ENCODE measurements at places on chromosomes 4 and X.
A peak's percentile ranks its signal among the peaks of the same experiment; 100 is the strongest.

DNA sequence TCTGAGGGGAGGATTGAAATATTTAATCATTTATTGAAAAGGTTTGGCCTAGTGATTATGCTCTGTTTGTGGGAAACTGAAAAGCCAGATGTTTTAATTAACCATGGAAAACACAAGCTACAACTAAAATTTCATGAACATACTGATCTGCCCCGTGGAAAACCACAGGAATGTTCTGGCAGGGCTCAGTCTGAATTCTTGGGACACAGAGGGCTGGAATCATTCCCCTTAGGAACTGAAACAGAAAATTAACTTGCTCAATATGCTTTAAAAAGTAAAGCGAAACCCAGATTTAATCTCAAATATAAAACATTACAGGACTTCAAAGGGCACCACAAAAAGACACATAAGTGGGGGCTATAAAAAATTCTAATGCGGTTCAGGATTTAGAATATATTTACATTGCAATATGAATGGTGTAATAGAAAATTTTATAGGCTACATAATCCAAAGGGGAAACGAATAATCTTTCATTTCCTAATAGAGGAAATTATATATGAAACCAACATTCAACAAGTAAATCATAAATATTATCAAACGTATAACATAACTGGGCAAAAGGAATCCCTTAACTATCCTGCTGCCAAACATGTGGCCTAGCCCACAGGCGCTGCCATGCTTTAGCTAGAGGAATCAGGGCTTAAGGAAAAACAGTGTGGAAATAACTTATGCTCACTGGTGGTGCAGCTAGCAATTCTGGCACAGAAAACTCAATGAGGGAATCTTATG is 70.9 kb downstream of the APBB2 start:
- no peak for DNase-seq

GRCh38 chrX:118499295-118499694 is 3.7 kb downstream of the DOCK11 start:
- no peak for DNase-seq

DNA sequence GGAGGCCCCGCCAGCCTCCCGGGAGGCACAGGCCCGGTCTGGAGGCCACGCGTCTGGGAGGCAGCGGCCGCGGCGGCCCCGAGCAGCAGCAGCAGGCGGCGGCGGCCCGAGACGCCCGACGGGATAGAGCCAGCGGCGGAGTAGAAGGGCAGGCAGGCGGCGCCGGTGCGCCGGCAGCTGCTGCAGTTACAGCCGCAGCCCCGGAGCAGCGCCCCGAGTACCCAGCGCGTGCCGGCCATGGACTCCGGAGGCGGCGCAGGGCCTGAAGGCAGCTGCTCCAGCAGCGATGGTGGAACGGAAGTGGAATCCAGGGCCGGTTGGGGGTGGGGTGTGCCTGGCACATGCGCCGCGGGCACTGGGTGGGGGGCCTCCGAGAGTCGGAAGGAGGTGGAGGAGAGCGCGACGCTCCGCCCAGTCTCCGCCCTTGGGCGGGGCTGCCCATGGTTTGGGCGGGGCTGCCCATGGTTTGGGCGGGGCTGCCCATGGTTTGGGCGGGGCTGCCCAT is at the start of gene GRSF1:
TSS of gene GRSF1 (minus strand) at position 302 of the 505 bp plus-strand sequence. CDS start at position 239, 63 bp downstream.
- peak; percentile 91 for DNase-seq

GRCh38 chr4:33724685-33725084 is 2519.6 kb downstream of the ARAP2 start:
- no peak for DNase-seq

DNA sequence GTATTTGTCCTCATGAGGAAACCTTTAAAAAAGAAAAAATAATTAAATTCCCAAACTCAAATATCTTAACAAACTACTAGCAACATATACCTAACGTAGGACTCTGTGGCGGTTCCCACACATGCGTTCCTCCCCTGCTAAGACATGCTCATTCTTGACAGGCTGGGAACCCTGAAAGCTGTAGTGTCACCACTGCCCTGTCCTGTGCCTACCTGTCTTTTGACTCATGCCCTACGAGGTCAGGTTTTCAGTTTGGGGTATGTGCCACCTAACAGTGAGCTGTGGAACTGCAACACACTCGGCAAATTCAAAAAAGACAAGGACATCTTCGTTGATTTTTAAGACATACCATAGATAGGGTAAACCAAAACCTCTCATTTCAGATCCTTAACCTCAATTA is 17.8 kb downstream of the IDS start:
- no peak for DNase-seq

DNA sequence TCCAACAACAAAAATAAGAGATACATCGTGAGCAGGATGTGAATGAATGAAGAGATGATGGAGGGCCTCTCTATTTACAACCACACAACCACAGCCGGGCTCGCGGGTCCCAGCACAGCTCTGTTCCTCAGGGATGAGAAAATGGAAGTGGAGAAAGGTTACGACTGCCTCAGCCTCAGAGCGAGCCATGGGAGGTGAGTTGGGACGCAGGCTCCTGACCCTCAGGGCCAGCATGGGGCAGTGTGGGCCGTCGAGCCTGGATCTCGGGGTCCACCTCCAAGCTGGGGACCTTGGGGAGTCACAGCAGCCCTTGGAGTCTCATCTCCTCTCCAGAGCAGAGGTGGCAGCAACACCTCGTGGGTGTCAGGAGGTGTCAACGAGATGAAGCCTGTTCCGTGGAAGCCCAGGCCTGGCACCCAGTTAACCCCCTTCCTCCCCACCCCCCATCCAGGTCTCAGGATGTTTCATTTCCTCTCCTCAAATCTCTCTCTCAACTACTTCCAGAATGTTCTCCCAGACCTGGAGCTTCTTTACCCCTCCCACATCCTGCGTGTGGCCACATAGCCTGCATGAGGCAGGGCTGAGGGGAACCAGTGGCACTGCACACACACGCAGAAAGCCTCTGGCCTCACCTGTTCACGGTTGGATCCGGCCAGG is 25.9 kb downstream of the C4orf50 start:
- no peak for DNase-seq

DNA sequence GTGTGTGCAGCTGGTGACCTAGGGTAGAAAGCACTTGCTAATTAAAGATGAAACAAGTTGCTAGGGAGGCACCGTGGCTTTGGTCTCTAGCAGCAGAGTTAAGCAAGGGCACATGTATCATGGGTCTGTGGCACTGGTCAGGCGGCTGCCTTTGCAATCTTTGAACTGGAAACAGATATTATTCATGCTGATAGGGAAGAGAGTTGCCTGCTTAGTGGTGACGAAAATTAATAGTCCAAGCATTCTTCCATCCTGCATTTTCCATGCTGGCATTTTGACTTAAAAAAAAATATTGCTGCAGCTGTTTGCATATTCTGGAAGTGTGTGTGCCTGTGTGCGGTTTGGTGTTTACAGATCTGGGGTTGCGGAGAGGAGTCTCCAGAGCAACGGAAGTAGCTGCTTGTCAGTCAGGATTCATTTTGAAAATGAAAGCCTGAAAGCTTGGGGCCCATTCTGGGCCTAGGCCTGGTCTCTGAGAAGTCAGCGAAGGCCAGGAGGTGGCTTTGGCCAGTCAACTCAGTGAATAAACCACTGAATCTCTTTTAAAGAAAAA is 2.3 kb upstream of the SOWAHD start:
- DNase-seq, result no peak

- DNase-seq, result no peak
These were observed 508.1 kb upstream of the ARX start for GRCh38 chrX:25523574-25524540.

- DNase-seq, result no peak
These were observed 7.9 kb downstream of the RHOH start for GRCh38 chr4:40204507-40205258.

DNA sequence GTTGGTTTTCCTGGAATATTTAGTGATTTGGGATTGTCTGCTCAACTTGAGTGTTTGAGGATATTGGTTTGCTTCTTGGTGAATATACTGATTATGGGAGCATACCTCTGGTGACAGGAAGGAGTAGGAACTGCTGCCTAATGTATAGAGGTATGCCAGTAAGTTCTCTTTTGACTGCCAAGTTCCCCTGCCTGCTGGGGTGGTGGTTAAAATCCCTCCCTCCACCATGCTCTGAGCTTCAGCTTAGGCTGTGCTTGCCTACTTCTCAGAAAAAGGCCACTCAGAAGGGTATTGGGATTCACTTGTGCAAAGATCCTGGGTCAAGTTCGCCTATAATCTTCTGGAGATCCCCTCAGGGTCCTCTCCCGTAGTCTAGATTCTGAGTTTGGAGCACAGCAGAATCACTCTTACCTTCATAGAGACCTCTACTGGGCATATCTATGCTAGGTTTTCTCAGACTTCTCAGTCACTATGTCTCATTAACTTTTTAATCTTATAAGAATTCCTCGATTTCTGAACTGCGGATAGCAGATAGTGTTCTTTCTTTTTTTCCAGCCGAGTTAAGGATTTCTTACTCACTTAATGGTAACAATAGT is 44.7 kb upstream of the DCK start:
- DNase-seq, result no peak

DNA sequence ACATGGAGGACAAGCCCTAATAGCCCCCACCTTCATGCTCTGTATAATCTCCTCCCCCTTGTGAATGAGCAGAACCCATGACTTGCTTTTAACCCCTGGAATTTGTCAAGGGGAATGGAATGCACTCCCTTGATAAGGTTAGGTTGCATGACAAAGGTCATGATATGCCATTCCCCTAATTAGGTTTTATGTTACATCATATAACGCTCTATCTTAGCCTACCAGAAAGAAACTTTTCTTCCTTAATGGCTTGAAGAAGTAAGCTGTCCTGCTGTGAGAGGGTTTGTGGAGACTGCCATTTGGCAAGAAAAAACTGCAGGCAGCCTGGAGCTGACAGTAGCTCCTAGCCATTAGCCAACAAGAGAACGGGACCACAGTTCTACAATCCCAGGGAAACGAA is 399.8 kb upstream of the MAD2L1 start:
- no peak for DNase-seq

- no peak for DNase-seq
These were observed 162.8 kb downstream of the THOC2 start for GRCh38 chrX:123570011-123570590.

DNA sequence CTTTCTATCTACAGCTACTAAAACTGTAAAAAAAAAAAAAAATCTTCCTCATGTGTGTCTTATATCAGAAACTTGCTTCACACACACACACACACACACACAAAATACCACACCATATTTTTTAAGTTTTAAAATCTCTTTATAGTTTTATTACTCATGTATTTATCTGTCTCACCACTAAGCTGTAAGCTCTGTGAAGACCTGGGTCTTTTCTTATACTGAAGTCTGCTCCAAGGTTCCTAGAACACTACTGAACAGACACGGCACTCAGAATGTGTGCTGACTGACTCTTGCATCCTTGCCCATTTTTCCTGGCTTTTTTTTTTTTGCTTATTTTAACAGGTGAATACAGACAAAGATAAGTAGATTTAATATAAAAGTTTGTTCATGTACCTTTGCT is 135.6 kb upstream of the CXXC4 start:
- DNase-seq, result no peak

DNA sequence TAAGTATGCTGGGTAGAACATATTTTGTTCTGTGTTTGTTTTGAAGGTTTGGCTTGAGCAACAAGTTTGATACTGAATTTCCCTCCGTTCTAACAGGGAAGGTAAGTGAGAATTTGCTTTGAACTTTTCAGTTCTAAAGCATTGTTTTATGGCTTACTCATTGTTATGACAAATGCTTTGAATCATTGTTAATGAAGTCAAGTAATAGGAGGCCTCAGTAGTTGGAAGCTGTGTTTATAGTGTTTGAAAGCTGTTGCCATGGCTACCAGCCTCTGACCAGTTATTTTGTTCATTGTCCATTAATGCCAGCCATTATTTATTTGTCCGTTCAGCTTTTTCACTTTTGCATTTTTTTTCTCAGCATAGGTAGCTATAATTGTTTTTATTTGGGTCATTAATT is 14.4 kb downstream of the CHIC1 start:
- no peak for DNase-seq

DNA sequence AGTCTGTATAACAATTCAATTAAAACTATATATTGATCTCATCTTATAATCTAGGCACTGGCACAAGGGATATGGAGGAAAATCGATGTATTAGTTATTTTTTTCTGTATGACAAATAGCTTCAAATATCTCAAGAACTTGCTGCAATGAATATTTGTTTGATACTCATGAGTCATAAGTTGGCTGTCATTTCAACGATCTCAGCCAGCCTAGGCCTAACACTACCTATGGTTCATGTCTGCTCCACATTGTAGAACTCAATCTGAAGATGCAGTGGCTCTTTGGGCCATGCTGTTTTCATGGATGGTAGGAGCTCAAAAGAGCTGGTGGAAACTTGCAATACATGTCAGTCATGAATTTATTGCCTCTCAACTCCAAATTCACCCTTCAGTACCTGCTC is 44.7 kb downstream of the MAGEB17 start:
- DNase-seq, result no peak

GRCh38 chrX:108250654-108251579 is 159.3 kb downstream of the ATG4A start:
- DNase-seq, result no peak

GRCh38 chr4:118968813-118969212 is 80.2 kb downstream of the SYNPO2 start:
- no peak for DNase-seq

GRCh38 chr4:17624821-17625220 is 10.4 kb downstream of the MED28 start:
- DNase-seq, result no peak

DNA sequence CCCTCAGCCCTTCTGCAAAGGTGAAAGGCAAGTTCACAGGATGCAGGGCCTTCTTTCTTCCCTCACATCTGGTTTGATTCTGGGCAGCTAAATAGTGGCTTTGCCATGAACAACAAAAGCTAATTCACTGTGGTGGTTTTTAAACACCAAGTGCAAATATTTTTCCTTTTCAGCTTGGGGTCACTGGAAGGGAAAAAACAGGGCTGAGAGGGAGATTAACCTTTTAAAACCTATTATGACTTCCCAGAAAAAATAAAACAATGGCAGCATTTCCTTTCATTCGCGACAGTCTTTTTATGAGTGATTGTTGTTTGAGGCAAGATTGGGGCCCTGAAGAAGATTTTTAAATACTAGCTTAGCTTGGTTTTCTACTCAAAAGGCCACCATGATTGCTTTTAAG is 103.7 kb upstream of the SCML1 start:
- DNase-seq, result no peak

- DNase-seq, result no peak
These were observed 80.1 kb upstream of the MAML3 start for GRCh38 chr4:140233791-140234696.

DNA sequence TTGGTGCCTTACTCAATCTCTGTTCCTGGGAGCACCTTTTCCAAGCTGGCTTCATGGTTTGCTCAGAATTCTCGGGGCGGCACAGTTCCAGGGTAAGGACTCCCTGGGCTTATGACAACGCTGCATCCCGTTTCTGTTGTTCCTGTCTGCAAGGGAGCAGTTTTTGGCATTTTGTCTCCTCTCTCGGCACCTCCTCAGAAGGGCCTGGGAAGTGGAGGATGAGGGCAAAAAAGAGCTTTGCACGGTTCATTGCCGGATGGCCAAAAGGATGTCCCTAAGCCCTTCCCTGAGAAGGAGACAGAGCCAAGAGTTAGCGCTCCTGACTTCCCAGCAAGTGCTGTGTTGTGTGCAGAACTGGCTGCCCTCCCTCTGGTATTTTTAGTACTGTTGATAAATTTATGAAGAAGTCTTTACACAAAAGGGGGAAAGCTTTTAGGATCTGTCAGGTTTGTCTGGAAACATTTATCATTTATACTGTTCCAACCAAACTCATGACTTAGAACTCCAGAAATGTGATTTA is 13.4 kb downstream of the SRD5A3 start:
- DNase-seq, result no peak
